ENCODE measurements at places on chromosomes 6 and 20. TPM values are rescaled to one million over a fixed set of nuclear protein-coding genes. Genes with fewer than 3 reads are reported as not detected.
A peak's percentile ranks its signal among the peaks of the same experiment; 100 is the strongest.

GRCh38 chr6:12751694-12752325, 35.2 kb downstream of the PHACTR1 start:
- H3K36me3 ChIP-seq: no peaks in the 10 kb centered on the region
- H3K27ac ChIP-seq: no peak overlapping the region

- no peak for DNase-seq
- no peak overlapping the region for H3K4me3 ChIP-seq
- H3K27me3 ChIP-seq: no peaks in the 10 kb centered on the region
- peaks cover 26% of the 10 kb centered on the region for H3K36me3 ChIP-seq
Measured at GRCh38 chr6:87498048-87498447, 25.3 kb downstream of the SLC35A1 start.

GRCh38 chr20:24587384-24588046, 118.1 kb downstream of the SYNDIG1 start:
- no peaks in the 10 kb centered on the region for H3K36me3 ChIP-seq
- no peak for DNase-seq
- H3K27me3 ChIP-seq: no peaks in the 10 kb centered on the region
- no peaks in the 10 kb centered on the region for H3K4me1 ChIP-seq
- no peak overlapping the region for H3K4me3 ChIP-seq
- H3K27ac ChIP-seq: no peak overlapping the region

GRCh38 chr6:111950661-111951496, 77.6 kb upstream of the FYN start:
- no peak overlapping the region for H3K4me3 ChIP-seq
- no peaks in the 10 kb centered on the region for H3K36me3 ChIP-seq
- H3K27me3 ChIP-seq: no peaks in the 10 kb centered on the region
- peak; percentile 15 for DNase-seq
- H3K4me1 ChIP-seq: no peaks in the 10 kb centered on the region

DNA sequence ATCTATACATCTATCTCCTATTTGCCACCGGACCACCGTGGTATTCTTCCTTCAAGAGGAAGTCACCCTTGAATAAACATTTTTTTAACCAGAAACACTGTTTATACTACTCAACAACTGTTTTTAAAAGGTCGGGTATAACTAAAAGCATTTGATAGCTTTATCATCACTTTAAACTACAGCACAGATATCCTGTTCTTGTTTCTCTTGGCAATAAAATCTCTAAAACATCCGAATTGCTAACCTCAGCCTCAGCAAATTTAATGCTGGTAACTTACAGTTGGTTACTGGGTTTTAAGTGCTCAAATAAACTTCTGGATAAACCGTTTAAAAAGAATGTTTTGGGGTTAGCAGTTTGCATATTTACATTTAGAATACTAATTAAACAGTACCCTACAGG, 20.4 kb downstream of the ZUP1 start:
- no peak overlapping the region for H3K27ac ChIP-seq
- peaks cover 6% of the 10 kb centered on the region for H3K4me1 ChIP-seq
- no peaks in the 10 kb centered on the region for H3K27me3 ChIP-seq
- DNase-seq: no peak

DNA sequence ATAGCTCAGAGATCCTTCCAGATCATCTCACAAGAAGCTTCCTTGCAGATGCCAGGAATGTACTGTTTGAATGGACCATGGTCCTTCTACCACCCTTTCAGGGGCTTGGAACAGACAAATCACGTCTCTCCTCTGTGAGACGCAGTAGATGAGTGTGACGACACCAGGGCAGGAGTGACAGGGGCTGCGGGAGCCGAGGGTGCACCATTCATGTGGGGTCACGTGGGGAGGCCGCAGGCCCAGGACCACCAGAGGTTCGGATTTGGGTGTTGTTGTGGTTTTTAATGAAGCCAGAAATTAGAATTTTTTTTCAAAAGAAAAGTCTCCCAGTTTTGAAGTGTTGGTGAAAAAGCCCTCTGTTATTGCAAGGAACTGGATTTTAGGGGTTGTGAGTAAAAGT, 79.2 kb downstream of the PREX1 start:
- DNase-seq: no peak
- no peak overlapping the region for H3K4me3 ChIP-seq
- H3K27me3 ChIP-seq: no peaks in the 10 kb centered on the region
- peaks cover 36% of the 10 kb centered on the region for H3K4me1 ChIP-seq
- peak overlapping the region; percentile 21 for H3K27ac ChIP-seq

- peak overlapping the region; percentile 1 for H3K27ac ChIP-seq
- peak overlapping the region; percentile 71 for H3K4me3 ChIP-seq
- DNase-seq: no peak
- H3K36me3 ChIP-seq: no peaks in the 10 kb centered on the region
Measured at GRCh38 chr20:63828951-63829350, 2.1 kb downstream of the ZBTB46 start.

DNA sequence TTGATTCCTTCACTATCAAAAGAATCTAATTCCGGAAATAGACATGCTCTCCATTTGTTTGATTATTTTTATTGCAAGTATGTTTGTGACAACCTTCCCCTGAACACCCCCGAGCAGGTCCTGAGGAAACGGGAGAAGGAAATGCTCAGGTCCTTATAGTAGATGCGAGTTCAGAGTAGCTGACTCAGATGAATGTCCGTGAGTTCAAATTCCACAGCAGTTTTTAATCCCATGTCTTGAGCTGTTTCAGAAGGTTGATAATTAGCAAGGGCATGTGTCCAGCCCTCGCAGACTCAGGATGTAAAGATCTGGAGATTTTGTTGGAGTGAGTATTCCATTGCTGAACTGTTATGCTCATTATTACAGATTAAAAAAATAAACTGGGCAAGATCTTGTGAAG, 169.3 kb downstream of the BCAS1 start:
- peak overlapping the region; percentile 56 for H3K27ac ChIP-seq
- peak; percentile 67 for DNase-seq
- H3K36me3 ChIP-seq: no peaks in the 10 kb centered on the region
- H3K4me3 ChIP-seq: no peak overlapping the region

GRCh38 chr20:10927936-10928840, 254.4 kb upstream of the JAG1 start:
- no peaks in the 10 kb centered on the region for H3K27me3 ChIP-seq
- H3K36me3 ChIP-seq: no peaks in the 10 kb centered on the region
- no peak overlapping the region for H3K27ac ChIP-seq
- no peaks in the 10 kb centered on the region for H3K4me1 ChIP-seq

- peak overlapping the region; percentile 54 for H3K4me3 ChIP-seq
- H3K27ac ChIP-seq: peak overlapping the region; percentile 93
- DNase-seq: no peak
Measured at GRCh38 chr20:22575087-22575721, 9.2 kb downstream of the FOXA2 start.

DNA sequence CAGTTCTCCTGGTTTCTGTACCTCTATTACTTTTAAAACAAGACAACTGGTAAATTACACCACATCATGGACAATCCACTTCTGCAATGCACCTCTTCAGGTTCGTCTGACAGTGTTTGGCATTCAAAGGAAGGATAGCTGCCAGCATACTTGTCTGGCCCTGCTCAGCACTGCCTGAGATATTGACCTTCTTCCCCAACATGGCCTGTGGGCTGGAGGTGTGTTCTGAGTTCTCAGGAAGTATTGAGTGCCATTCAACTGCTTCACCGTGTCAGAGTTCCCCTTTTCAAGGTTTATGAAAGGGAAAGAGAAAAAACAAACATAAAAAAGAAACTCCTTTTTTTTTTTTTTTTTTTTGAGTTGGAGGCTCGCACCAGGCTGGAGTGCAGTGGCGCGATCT, 267.9 kb upstream of the SASH1 start:
- no peaks in the 10 kb centered on the region for H3K27me3 ChIP-seq
- no peaks in the 10 kb centered on the region for H3K4me1 ChIP-seq
- no peaks in the 10 kb centered on the region for H3K36me3 ChIP-seq

DNA sequence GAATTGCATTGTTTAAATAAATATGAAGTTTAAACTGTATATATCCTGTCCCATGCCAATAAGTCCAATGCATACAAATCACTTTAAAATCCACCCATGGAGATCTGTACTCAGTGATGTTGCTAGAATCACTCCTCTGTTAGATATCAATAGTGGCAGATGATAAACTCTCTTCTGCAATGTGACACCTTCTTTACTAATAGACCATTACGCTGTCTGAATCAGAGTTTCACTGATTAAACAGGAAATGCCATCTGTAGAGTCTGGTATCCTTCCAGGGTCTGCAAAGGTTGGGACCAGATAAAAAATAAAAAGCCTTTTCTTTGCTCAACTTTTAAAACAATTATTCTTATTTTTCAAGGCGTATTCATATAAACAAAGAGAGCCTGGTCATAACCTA, 134.5 kb downstream of the EDN3 start:
- no peak overlapping the region for H3K27ac ChIP-seq
- H3K4me3 ChIP-seq: no peak overlapping the region
- H3K4me1 ChIP-seq: no peaks in the 10 kb centered on the region
- no peaks in the 10 kb centered on the region for H3K36me3 ChIP-seq

DNA sequence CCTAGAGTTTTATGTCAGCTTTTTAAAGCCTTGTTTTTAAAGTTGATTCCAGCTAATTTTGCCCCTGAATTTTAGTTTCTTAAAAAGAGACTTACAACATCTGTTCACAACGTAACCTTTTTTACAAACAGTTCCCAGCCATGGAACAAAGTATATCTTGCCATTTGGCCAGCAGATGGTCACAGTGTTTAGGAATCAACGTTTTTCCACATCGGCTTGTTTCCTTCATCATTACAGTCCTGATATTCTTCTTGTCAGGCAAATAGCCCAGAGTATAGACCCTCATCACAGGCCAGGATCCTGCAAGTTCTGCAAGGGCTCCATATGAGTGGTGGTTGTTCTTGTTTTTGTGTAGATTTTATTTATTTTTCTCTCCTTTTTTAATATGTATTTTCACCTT, 341.7 kb upstream of the HTR1E start:
- no peaks in the 10 kb centered on the region for H3K36me3 ChIP-seq
- H3K4me1 ChIP-seq: no peaks in the 10 kb centered on the region
- no peak overlapping the region for H3K4me3 ChIP-seq
- no peak for DNase-seq

DNA sequence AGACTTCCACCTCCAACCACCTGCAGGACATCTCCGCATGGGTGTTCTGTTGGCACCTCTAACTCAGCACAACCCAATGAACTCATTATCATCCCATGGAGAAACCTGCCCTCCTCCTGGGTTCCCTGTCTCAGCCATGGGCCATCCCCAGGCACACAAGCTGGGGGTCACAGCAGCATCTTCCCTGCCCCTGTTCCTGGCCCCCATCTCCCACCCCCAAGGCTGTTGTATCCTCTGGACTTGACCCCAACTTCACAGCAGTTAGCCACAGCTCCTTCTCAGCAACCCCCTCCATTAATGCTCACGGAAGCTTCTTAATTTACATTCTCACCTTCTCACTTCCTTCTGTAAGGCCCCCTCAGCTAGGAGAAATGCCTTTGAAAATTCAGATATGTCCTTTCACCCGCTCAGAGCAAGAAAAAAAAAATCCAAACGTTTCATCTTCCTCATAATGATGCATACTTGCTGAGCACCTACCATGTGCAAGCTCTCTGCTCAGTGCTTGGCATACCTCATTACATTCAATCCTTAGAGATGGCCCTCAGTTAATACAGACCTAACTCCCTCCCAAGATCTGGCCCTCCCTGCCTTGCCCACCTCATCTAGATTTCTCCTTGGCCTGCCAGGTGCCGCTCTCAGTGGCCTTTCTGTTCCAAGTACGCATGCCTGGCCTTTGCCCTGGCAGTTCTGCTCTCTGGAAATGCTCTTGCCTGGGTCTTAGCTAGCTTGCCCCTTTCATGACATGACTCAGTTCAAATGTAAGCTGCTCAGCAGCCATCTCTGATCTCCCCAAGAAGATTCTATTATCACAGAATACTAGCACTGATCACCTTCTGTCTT, 2.5 kb upstream of the NELFCD start:
- H3K36me3 ChIP-seq: no peaks in the 10 kb centered on the region
- H3K4me1 ChIP-seq: peaks cover 22% of the 10 kb centered on the region

GRCh38 chr6:40629463-40629862, 42.3 kb upstream of the LRFN2 start:
- no peak overlapping the region for H3K4me3 ChIP-seq
- H3K27ac ChIP-seq: no peak overlapping the region
- no peak for DNase-seq
- H3K36me3 ChIP-seq: no peaks in the 10 kb centered on the region
- H3K27me3 ChIP-seq: no peaks in the 10 kb centered on the region
- H3K4me1 ChIP-seq: no peaks in the 10 kb centered on the region

- peak; percentile 25 for DNase-seq
- H3K4me1 ChIP-seq: no peaks in the 10 kb centered on the region
- H3K27ac ChIP-seq: no peak overlapping the region
- H3K27me3 ChIP-seq: no peaks in the 10 kb centered on the region
Measured at GRCh38 chr20:19114410-19114809, 98.0 kb upstream of the SLC24A3 start.

GRCh38 chr6:146770965-146771735, 172.4 kb downstream of the ADGB start:
- H3K4me1 ChIP-seq: no peaks in the 10 kb centered on the region
- no peaks in the 10 kb centered on the region for H3K36me3 ChIP-seq
- no peak overlapping the region for H3K4me3 ChIP-seq
- H3K27ac ChIP-seq: peak overlapping the region; percentile 54

GRCh38 chr6:111761783-111762312, 111.4 kb downstream of the FYN start:
- peak overlapping the region; percentile 82 for H3K27ac ChIP-seq
- no peaks in the 10 kb centered on the region for H3K36me3 ChIP-seq
- H3K27me3 ChIP-seq: no peaks in the 10 kb centered on the region
- DNase-seq: peak; percentile 55

DNA sequence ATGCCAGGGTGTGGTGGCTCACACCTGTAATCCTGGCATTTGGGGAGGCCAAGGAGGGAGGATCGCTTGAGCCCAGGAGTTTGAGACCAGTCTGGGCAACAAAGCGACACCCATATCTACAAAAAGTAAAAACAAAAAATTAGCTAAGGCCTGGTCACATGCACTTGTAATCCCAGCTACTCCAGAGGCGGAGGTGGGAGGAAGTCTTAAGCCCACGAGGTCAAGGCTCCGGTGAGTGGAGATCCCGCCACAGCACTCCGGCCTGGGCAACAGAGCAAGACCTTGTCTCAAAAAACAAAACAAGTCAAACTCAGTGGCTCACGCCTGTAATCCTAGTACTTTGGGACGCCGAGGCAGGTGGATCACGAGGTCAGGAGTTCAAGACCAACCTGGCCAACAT, 35.6 kb downstream of the SRSF3 start:
- no peaks in the 10 kb centered on the region for H3K36me3 ChIP-seq
- H3K27ac ChIP-seq: peak overlapping the region; percentile 79
- no peak overlapping the region for H3K4me3 ChIP-seq
- no peak for DNase-seq
- H3K27me3 ChIP-seq: no peaks in the 10 kb centered on the region

The IDH3B gene
- polyA plus RNA-seq: 84.6 TPM

The METTL24 gene
- 0.87 TPM for polyA plus RNA-seq

The SYCP2 gene
- polyA plus RNA-seq: 1.9 TPM

The DDR1 gene
- 49.4 TPM for polyA plus RNA-seq

The SSTR4 gene
- not detected for polyA plus RNA-seq

The HDGFL1 gene
- not detected for polyA plus RNA-seq

The ZNF391 gene
- polyA plus RNA-seq: 0.76 TPM

The REPS1 gene
- polyA plus RNA-seq: 11.8 TPM

The ACSS1 gene
- polyA plus RNA-seq: 35.3 TPM

The SLC24A3 gene
- polyA plus RNA-seq: 3.8 TPM

The BPIFA1 gene
- not detected for polyA plus RNA-seq

The ZNFX1 gene
- 8.4 TPM for polyA plus RNA-seq
